ENCODE measurements at places on chromosomes 4 and X.

GRCh38 chrX:84475596-84475995, 26.7 kb downstream of the HDX start:
- no peak for DNase-seq

GRCh38 chr4:61254406-61254805, 54.3 kb downstream of the ADGRL3 start:
- no peak for DNase-seq

GRCh38 chr4:159768016-159768415, 665.1 kb downstream of the RAPGEF2 start:
- no peak for DNase-seq

- DNase-seq, result peak; percentile 78
Measured at GRCh38 chr4:76067652-76068286, 6.7 kb upstream of the ART3 start.

DNA sequence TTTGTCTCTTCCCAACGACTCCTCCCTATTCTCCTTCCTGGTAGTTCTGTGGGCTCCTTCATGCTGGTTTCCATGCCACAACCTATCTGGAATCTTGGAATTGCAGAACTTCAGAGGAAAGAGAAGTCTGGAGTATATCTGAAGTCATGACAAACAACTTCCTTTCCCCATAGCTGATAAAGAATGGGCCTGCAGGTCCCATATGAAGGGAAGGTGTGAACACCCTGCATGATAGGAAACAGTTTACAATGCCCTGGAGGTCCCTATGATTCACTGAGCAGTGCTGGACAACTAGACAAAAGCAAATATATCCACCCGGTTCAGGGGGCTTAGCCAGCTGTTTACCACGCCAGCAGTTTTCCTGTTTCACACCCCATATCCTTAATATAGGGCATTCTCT, 19.4 kb downstream of the FAM9C start:
- DNase-seq, result no peak

GRCh38 chr4:57575426-57575825, 465.2 kb upstream of the IGFBP7 start:
- no peak for DNase-seq

- DNase-seq, result no peak
Measured at GRCh38 chrX:138031715-138032114, 465.8 kb downstream of the ZIC3 start.

- no peak for DNase-seq
Measured at GRCh38 chrX:920234-920799, 289.7 kb downstream of the SHOX start.

DNA sequence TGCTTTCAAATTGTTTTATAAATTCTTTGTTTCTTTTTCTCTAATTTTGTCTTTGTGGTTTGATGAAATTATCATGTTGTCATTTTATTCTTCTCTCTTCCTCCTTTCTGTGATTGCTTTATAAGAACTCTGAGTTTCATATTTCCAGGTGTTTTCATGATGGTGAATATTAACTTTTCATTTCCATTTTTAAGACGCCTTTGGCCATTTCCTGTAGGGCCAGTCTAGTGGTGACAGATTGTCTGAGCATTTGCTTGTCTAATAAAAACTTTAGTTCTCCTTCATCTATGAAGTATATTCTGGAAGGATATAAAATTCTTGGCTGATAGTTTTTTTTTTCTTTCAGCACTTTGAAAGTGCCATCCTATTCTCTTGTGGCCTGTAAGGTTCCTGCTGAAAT, 128.1 kb downstream of the FAM13A start:
- DNase-seq, result no peak

DNA sequence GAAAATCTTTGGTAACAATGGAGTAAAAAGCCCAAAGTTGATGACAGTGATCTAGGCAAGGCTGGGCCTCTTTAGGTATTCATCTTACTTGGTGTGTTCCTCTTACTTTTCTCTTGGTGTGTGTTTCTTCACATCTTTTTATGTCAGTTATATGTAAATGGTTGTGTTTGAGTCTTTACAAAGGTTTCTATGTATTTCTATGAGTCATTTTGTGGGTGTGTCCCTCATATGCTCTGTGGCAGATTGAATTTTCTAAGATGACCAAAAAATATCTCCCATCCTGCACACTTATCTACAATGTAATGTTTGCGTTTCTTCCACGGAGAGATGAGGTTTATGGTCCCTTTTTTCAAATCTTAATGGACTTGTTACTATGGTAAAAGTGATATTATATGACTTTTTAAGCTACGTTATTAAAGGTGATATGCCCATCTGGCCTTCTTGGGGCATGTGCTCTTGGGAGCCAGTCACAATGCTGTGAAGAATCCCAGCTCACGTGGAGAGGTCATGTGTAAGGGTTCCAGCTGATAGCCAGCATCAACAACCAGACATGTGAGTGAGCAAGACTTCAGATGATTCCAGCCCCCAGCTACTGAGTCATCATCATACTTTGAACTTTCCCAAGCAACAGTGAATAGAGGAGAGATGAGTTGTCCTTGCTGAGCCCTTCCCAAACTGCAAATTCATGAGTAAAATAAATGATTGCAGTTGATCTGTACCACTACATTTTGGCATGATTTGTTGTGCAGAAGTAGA, 126.9 kb downstream of the CBLL2 start:
- DNase-seq, result no peak

- no peak for DNase-seq
Measured at GRCh38 chr4:89099471-89099870, 11.9 kb upstream of the TIGD2 start.

- no peak for DNase-seq
Measured at GRCh38 chrX:39499996-39500395, 597.8 kb downstream of the BCOR start.

- no peak for DNase-seq
Measured at GRCh38 chrX:22760513-22761057, 239.2 kb upstream of the DDX53 start.

DNA sequence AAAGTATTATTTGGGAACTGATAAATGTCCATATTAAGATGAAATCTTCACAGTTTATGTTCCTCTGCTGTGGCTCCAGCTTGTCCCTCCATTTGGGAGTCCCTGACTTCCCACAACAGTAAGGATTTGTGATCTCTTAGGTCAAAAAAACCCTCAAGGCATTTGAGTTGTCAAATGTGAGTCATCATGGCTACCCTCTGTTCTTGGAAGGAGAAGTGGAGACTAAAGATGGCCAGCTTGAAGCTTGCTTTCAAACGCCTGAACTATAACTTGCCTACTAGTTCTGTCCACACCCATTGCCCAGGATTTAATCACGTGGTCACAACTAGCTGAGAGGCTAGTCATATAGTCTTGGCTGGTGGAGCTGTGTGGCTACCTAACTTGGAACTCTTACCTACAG, 107.8 kb downstream of the CCNG2 start:
- DNase-seq, result no peak

- no peak for DNase-seq
Measured at GRCh38 chr4:79308137-79308536, 17.7 kb downstream of the NAA11 start.

Data from CD4-positive, alpha-beta T cell treated with Interferon alpha-2 for 1 hour (primary cell).